ENCODE measurements at places on chromosomes 4 and X. TPM values are rescaled to one million over a fixed set of nuclear protein-coding genes. Genes with fewer than 3 reads are reported as not detected.

SPANXN4 gene
- not detected for total RNA-seq

MID1 gene
- total RNA-seq = 53.5 TPM

C1QTNF7 gene
- total RNA-seq = not detected

FANCB gene
- total RNA-seq = 3.5 TPM

EGFL6 gene
- total RNA-seq = not detected

CT47A7 gene
- not detected for total RNA-seq

FGF16 gene
- not detected for total RNA-seq

PDHA2 gene
- total RNA-seq = not detected

ADH4 gene
- 0.07 TPM for total RNA-seq

GPR143 gene
- total RNA-seq = 0.12 TPM

INTU gene
- 0.98 TPM for total RNA-seq

TMPRSS11A gene
- total RNA-seq = not detected

RTL5 gene
- total RNA-seq = 2.2 TPM

ACSL1 gene
- total RNA-seq = 13.7 TPM

LANCL3 gene
- total RNA-seq = not detected

PDE5A gene
- total RNA-seq = 0.27 TPM

SHROOM4 gene
- not detected for total RNA-seq

FAM149A gene
- total RNA-seq = 1.7 TPM

HSD17B11 gene
- 49.3 TPM for total RNA-seq

EVC2 gene
- total RNA-seq = 2.7 TPM

SGMS2 gene
- total RNA-seq = 23.9 TPM

SLITRK4 gene
- total RNA-seq = 0.02 TPM

CYTL1 gene
- not detected for total RNA-seq

P2RY10 gene
- total RNA-seq = not detected

CXCL6 gene
- not detected for total RNA-seq

CSAG3 gene
- not detected for total RNA-seq

F9 gene
- not detected for total RNA-seq

MCF2 gene
- total RNA-seq = 0.08 TPM

HSFX2 gene
- not detected for total RNA-seq

TCEAL7 gene
- not detected for total RNA-seq

CENPVL1 gene
- not detected for total RNA-seq

HPGD gene
- 59.7 TPM for total RNA-seq

MAGEA11 gene
- total RNA-seq = not detected

ARAP2 gene
- total RNA-seq = 0.47 TPM

SUPT20HL2 gene
- not detected for total RNA-seq

PCDH19 gene
- total RNA-seq = 0.16 TPM

RRAGB gene
- total RNA-seq = 15.5 TPM

MAGEA2 gene
- total RNA-seq = 0.13 TPM

SMR3B gene
- total RNA-seq = not detected

GLRB gene
- 1.4 TPM for total RNA-seq

KLB gene
- total RNA-seq = 0.08 TPM

DSPP gene
- not detected for total RNA-seq

SCRG1 gene
- not detected for total RNA-seq

TEX13C gene
- total RNA-seq = not detected

OPRPN gene
- total RNA-seq = not detected

MYOZ2 gene
- not detected for total RNA-seq

ARHGAP36 gene
- total RNA-seq = not detected

F8A3 gene
- total RNA-seq = 0.93 TPM

GPR82 gene
- total RNA-seq = not detected

ATXN3L gene
- not detected for total RNA-seq

CNGA1 gene
- total RNA-seq = 0.08 TPM

NUP62CL gene
- total RNA-seq = 14.8 TPM

ZNF157 gene
- not detected for total RNA-seq

HGFAC gene
- 0.08 TPM for total RNA-seq

CENPU gene
- 21.5 TPM for total RNA-seq

Data from A549 treated with CORT108297 at 1 μM for 4 hours (cell line).